ENCODE measurements at places on chromosomes 12 and 14.

GRCh38 chr12:72295101-72295500, 22.9 kb downstream of the TRHDE start:
- no peak overlapping the region for H3K27ac ChIP-seq
- no peak for DNase-seq
- H3K4me1 ChIP-seq = no peaks in the 10 kb centered on the region

DNA sequence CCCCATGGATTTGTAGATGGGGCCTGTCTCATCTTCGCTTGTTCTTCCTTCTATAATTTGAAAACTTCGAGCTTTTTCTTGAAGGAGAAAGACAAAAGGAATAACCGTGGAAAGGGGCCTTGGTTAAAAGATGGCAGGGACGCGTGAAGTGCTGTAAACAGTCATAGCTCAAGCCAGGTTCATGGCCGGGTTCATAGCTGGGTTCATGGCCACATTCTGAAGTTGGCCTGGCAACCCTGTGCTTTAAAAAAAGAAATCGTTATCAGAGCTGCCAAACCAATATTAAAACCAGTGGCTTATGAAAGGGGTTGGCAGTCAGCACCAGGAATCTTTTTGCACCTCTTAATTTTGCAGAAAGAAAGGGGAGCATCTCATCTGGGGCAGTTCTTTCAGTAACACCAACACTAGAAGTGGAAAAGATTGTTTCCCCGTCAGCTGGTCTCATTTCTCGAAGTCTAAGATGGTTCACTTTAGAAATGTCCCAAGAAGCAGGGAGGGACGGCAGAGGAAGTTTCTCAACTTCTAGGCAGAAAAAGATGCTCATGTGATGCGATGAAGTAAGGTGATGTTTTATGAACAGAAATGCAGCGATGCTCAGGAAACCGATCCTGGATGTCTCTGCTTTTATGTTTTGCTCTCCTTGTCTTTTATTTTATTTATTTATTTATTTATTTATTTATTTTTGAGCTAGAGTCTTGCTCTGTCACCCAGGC, 193.1 kb upstream of the TBX3 start:
- no peaks in the 10 kb centered on the region for H3K27me3 ChIP-seq
- H3K36me3 ChIP-seq = no peaks in the 10 kb centered on the region
- H3K27ac ChIP-seq = peak overlapping the region; percentile 48
- DNase-seq = no peak

DNA sequence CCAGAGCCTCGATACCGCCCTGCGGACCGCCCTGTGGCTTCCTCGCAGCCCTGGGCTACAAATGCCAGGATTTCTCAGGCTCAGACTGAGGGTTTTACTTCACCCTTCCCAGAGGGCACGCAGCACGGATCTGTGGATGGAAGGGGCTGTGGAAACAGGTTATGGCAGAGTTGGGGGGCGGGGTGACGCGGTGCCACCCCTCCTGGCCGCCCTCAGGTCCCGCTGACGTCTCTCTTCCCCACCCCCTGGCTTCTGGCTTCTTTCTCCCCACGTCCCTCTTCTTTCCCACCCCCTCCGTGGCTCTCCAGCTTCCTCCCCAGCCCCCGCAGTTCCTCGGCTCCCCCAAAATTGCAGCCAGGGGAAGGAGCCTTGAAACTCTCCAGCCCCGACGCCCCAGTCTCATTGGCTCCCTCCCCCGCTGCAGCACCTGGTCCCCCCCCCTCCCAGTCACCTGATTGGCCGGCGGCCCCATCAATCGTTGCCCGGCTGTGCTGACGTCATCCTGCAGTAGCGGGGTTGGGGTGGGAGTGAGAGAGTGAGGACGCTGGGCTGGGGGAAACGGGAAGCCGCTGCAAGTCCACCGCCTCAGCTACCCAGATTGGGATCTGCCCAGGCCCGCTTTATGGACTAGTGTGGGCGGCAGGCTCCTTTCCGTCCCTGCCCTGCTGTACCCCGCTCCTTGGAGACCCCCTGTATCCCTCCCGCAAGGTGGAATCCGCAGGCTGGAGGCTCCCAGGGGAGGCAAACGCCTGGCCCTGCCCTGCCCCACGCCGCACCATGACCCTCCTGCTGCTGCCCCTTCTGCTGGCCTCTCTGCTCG, at the start of gene CLSTN3:
CLSTN3 (plus strand) TSS at position 500 of the 820 bp plus-strand sequence; CDS start at position 778, 278 bp downstream.
- DNase-seq = no peak
- H3K27ac ChIP-seq = peak within 1 kb of the TSS; percentile 87
- peaks cover 26% of the 10 kb centered on the region for H3K4me1 ChIP-seq
- no peaks in the 10 kb centered on the region for H3K36me3 ChIP-seq

DNA sequence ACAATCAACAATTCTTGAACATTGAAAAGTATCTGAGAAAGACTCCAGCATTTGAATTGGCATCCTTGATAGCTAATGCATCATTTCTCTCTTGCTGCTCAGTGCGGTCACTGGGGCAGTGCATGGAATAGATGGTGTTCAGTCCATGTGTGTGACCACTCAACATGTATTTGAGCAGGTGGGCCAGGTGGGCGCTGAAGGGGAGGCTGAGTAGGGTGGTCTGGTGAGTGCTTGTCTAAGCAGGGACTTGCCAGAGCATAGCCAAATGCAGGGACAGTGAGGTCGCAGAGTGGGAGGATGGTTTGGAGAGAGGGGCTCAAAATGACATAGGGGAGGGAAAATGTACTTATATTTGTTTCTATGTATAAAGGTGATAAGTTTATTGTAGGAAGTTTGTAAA, 409.0 kb downstream of the TMEM121 start:
- no peak overlapping the region for H3K27ac ChIP-seq
- DNase-seq = peak; percentile 37
- H3K27me3 ChIP-seq = no peaks in the 10 kb centered on the region
- H3K4me1 ChIP-seq = no peaks in the 10 kb centered on the region

- DNase-seq = no peak
- no peaks in the 10 kb centered on the region for H3K27me3 ChIP-seq
- H3K27ac ChIP-seq = no peak overlapping the region
Observed at GRCh38 chr12:121334513-121335343, 17.5 kb downstream of the ANAPC5 start.

DNA sequence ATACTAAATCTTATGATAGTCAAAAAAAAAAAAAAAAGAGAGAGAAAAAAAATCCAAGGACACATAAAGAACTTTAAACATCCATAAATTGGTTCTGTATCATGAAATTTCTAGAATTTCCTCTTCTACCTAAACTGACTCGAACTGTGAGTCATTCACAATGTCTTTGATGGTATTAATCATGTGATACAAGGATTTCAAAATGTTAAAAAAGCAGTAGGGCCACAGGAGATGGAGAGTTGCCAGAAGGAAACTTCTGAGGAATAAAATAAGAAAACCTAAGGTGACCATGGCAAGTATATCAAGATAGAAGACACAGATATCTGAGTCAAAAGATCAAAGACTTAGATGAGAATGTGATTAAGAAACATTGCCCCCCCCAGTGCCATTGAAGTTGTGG, 1320.9 kb upstream of the FLRT2 start:
- no peak overlapping the region for H3K4me3 ChIP-seq
- H3K27ac ChIP-seq = no peak overlapping the region
- no peaks in the 10 kb centered on the region for H3K36me3 ChIP-seq
- no peaks in the 10 kb centered on the region for H3K4me1 ChIP-seq
- no peaks in the 10 kb centered on the region for H3K27me3 ChIP-seq
- no peak for DNase-seq

DNA sequence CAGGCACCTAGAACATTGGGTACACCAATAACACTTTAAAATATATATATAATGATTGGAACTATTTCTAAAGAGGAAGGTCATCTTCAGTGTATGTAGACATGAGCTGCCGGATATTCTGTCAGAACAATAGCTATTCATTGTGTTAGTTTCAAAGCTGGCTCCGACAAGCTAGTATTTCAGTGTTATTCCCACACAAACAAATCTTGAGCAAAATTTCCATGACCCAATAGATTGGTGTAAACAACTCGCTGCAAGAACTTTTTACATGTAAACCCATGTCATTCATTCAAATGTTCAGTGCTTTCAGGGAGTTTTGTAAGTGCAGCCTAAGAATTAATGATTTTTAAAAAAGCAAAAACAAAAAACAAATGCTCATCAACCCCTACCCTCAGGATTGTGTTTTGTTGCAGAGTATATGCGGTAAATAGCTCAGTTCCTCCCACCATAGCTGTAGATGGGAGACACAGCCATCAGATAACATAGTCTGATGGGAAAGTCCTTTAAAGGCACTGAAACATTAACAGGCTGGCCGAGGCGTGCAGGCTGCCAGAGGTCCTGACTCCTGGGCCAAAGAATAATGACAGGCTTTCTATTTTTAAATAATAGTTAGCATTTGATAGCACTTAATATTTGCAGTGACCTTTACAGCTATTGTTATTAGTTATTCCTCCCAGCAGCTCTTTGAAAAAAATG, 150.3 kb upstream of the ARHGAP5 start:
- DNase-seq = no peak
- H3K4me3 ChIP-seq = no peak overlapping the region
- H3K27me3 ChIP-seq = no peaks in the 10 kb centered on the region
- no peaks in the 10 kb centered on the region for H3K36me3 ChIP-seq

- DNase-seq = no peak
- no peaks in the 10 kb centered on the region for H3K4me1 ChIP-seq
- no peaks in the 10 kb centered on the region for H3K36me3 ChIP-seq
- no peak overlapping the region for H3K27ac ChIP-seq
- no peak overlapping the region for H3K4me3 ChIP-seq
- H3K27me3 ChIP-seq = no peaks in the 10 kb centered on the region
Observed at GRCh38 chr12:48022676-48023385, 18.6 kb upstream of the COL2A1 start.

- no peak overlapping the region for H3K27ac ChIP-seq
- H3K36me3 ChIP-seq = no peaks in the 10 kb centered on the region
- H3K4me3 ChIP-seq = no peak overlapping the region
- no peak for DNase-seq
Observed at GRCh38 chr12:95963096-95963495, 20.0 kb downstream of the AMDHD1 start.

Measured in vagina (tissue), 2 donors.